A549 treated with dexamethasone at 1 μM for 4 hours (cell line): ENCODE measurements at places on chromosomes 16 and 17. TPM values are rescaled to one million over a fixed set of nuclear protein-coding genes. Genes with fewer than 3 reads are reported as not detected.

Gene GRAP
- total RNA-seq: 0.22 to 0.47 TPM (median 0.35 TPM) in 5 replicates

Gene TBC1D3I
- total RNA-seq: 0.06 to 0.27 TPM (median 0.23 TPM) in 4 of 5 replicates, not detected in the other

Gene SLC6A2
- 0.04 to 0.13 TPM (median 0.06 TPM) in 4 of 5 replicates, not detected in the other for total RNA-seq

Gene PLA2G10
- 0.28 to 0.66 TPM (median 0.37 TPM) in 5 replicates for total RNA-seq

Gene CHAD
- not detected in 5 replicates for total RNA-seq

Gene PAGR1
- total RNA-seq: 33.9 to 40.8 TPM (median 39.6 TPM) in 5 replicates

Gene CRHR1
- 0.05 to 0.54 TPM (median 0.09 TPM) in 4 of 5 replicates, not detected in the other for total RNA-seq

Gene CPSF4L
- total RNA-seq: 0.23 TPM in 1 of 5 replicates, not detected in the others

Gene WNT3
- total RNA-seq: 3.6 to 4.7 TPM (median 4.2 TPM) in 5 replicates

Gene HNF1B
- total RNA-seq: 13.8 to 20.7 TPM (median 19.3 TPM) in 5 replicates

Gene CLUH
- 71.1 to 123 TPM (median 117 TPM) in 5 replicates for total RNA-seq

Gene KCNG4
- total RNA-seq: not detected in 5 replicates

Gene OTOP3
- not detected in 5 replicates for total RNA-seq

Gene RAMP2
- 0.67 to 1.5 TPM (median 0.77 TPM) in 5 replicates for total RNA-seq

Gene NATD1
- total RNA-seq: 2.6 to 4.4 TPM (median 3.5 TPM) in 5 replicates

Gene KRTAP1-3
- total RNA-seq: not detected in 5 replicates

Gene DNAI2
- not detected in 5 replicates for total RNA-seq

Gene ASGR1
- total RNA-seq: 0.42 to 0.98 TPM (median 0.77 TPM) in 5 replicates

Gene ATP2A1
- 1.4 to 5.5 TPM (median 2.1 TPM) in 5 replicates for total RNA-seq

Gene OR2C1
- total RNA-seq: not detected in 5 replicates

Gene HS3ST6
- total RNA-seq: 1.2 to 1.9 TPM (median 1.6 TPM) in 5 replicates

Gene RGS11
- total RNA-seq: 2.3 to 5.4 TPM (median 3.7 TPM) in 5 replicates

Gene DPEP1
- total RNA-seq: 0.79 to 1.6 TPM (median 1.4 TPM) in 5 replicates

Gene CTRB1
- total RNA-seq: 0.18 TPM in 1 of 5 replicates, not detected in the others

Gene FSCN2
- total RNA-seq: 0.77 to 1.7 TPM (median 1.1 TPM) in 5 replicates

Gene SLC5A11
- total RNA-seq: 0.23 to 0.52 TPM (median 0.27 TPM) in 5 replicates

Gene KCNJ2
- 0.03 to 0.11 TPM (median 0.06 TPM) in 5 replicates for total RNA-seq

Gene CMTM2
- not detected in 5 replicates for total RNA-seq

Gene ITGB3
- total RNA-seq: 2.9 to 5.5 TPM (median 4.7 TPM) in 5 replicates

Gene TEPSIN
- 12.1 to 29.5 TPM (median 25.7 TPM) in 5 replicates for total RNA-seq

Gene CARD14
- total RNA-seq: 0.22 to 0.42 TPM (median 0.38 TPM) in 5 replicates

Gene ZG16
- not detected in 5 replicates for total RNA-seq

Gene C16orf96
- total RNA-seq: 0.04 to 0.06 TPM (median 0.06 TPM) in 5 replicates

Gene CCDC57
- 16.5 to 28.0 TPM (median 23.8 TPM) in 5 replicates for total RNA-seq

Gene TMEM238L
- not detected in 5 replicates for total RNA-seq

Gene PROCA1
- total RNA-seq: 0.87 to 1.6 TPM (median 1.4 TPM) in 5 replicates

Gene CCL8
- total RNA-seq: not detected in 5 replicates

Gene TBC1D3C
- total RNA-seq: not detected in 5 replicates
